IMR-90 (cell line): ENCODE measurements at places on chromosomes 5 and 9. TPM values are rescaled to one million over a fixed set of nuclear protein-coding genes. Genes with fewer than 3 reads are reported as not detected.

The DOK3 gene
- total RNA-seq, result 0.54 and 0.56 TPM in 2 replicates

DNA sequence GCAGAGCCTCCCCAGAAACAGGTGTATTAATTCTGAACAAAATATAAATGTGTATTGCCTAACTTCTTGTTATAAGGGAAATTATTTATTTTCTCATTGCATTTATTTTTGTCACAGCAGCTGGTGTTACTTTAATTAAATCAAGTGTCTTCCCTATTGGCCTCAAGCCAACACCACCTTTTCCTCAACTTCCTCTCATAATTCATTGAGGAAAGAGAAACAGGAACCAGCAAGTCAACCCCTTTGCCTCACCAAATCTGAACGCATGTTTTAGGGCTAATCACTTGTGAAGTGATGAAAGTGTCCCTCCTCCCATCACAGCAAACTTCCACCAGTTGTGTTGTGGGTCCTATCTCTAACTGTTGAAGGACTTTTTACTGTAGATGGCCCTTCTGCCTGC, 73.1 kb downstream of the DIRAS2 start:
- DNase-seq, result no peak

- DNase-seq, result peak; percentile 53
Measured at GRCh38 chr9:136339173-136339957, 12.0 kb downstream of the GPSM1 start.

The ASS1 gene
- 31.1 and 39.6 TPM in 2 replicates for total RNA-seq
